ENCODE measurements at places on chromosomes 1 and 21.

- DNase-seq: no peak
Observed at GRCh38 chr1:217089361-217090014, 366.3 kb upstream of the ESRRG start.

DNA sequence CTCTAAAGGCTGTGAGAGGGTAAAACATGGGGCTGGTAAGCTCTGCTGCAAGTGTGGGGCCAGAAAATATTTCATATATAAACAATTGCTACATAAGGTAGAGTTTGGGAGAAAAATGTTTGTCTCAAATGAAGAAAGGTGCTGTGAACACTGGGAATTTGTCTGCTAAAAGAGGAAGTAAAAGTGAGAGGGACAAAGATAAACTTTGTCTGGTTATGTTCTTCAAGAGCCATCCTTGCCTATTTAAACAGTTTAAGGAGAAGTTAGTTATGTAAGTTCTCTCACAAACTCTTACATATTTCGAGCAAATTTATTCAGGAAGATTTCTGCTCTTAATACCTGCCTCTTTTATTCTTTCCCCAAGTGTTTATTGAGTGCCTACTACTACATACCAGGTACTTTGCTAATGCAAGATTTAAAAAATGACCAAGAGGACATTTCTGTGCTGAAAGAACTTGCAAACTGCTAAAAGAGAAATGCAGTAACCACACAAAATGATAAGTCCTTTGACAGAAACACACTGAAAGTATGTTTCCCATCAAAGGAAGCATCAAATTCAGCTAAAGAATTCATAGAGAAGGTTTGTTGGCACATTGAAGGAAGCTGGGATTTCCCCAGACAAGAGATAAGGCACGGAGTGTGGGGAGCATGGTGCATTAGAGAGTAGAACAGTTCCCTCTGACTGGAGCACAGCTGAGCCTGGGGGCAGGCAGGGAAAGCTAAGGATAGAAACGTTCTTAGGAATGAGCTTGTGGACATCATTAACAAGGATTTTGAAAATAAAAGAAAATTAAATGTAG is 549.1 kb downstream of the PTBP2 start:
- DNase-seq: no peak

GRCh38 chr21:29953690-29954089 is 13.9 kb upstream of the GRIK1 start:
- DNase-seq: no peak

DNA sequence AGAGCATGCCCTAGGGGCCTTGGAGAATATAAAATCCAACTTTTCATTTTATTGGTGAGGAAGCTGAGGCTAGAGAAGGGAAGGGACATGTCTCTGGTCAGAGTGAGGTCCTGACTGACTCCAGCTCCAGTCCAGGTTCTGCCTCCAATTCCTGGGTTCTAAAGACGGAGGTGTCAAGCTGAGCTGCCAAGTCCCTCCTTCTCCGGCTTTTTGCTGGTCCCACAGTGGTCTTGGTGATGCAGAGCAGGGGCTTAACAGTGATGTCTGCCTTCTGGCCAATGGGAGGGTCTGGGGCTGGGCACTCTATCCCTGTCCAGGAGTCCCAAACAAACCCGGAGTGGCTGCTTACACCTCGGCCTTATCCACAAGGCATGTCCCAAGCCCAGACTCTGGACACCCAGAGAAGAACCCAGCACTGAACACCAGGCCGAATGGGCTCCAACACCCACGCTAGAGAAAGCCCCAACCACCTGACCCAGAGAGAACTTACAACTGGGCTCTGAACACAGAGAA is 104.8 kb downstream of the EBNA1BP2 start:
- no peak for DNase-seq

- DNase-seq: no peak
Observed at GRCh38 chr1:179264507-179264906, 29.1 kb upstream of the SOAT1 start.

DNA sequence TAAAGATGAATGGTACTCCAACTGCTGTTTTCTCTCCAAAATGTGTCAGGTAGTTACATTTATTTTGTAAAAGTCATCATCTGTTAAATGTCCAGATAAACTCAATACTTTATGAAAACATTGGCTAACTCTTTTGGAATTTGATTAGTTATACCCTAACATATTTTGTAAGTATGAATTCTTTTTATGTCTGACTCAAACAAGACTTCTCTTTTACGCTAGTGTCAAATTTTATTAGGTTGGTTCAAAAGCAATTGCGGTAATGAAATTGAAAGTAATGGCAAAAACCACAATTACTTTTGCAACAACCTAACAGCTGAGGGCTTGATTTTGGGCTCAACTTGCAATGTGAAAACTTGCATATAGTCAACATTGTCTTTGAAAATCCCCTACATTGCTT is 41.0 kb upstream of the USP25 start:
- no peak for DNase-seq

DNA sequence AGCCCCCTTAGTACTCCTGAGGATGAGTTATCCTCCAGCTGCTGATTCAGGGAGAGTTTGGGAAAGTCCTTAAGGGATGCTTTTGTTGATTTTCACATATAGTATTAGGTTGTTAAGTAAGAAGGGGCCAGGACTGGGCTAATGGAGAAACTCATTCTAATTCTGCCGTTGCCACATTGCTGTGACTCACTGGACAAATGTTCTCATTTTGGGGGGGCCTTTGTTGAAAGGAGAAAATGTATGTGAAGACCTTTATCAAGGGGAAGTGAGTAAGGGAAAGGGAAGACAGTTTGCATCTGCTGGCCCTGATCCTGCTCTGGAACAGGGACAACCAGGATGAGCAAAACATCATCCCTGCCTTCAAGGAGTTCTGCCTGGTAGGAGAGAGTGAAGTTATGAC is 123.2 kb upstream of the FGGY start:
- no peak for DNase-seq

DNA sequence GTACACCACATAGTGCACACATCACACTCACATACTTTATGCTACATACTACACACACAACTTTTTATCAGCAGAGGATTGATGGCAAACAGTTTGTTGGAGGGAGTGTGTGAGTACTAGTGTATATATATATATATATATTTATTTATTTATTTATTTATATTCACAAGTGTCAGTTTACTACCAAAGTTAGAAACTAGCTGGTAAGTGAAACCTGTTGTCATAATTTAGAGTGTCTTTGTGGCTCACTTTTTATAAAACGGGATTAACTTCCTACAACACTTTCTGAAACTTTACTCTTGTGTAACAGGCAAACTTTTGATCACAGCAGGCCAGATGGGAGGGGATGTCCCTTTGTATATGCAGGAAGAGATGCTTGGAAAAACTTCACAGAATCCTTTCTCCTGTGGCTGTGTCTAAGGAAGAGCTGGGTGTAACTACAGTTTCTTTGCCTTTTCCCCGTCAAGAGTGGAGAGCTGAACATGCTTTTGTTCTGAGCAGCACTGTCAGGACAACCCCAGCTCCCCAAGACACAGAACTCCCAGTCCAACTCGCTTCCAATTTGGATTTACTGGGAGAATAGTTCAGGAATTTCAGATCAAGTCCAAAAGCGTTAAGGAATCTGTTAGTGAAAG is 1.9 kb upstream of the SAMD13 start:
- DNase-seq: no peak

GRCh38 chr21:44433791-44434567 is 21.3 kb upstream of the LRRC3 start:
- DNase-seq: no peak

GRCh38 chr1:19273106-19273843 is 15.3 kb downstream of the AKR7A3 start:
- no peak for DNase-seq

GRCh38 chr1:217506878-217507277 is 124.0 kb downstream of the GPATCH2 start:
- no peak for DNase-seq

DNA sequence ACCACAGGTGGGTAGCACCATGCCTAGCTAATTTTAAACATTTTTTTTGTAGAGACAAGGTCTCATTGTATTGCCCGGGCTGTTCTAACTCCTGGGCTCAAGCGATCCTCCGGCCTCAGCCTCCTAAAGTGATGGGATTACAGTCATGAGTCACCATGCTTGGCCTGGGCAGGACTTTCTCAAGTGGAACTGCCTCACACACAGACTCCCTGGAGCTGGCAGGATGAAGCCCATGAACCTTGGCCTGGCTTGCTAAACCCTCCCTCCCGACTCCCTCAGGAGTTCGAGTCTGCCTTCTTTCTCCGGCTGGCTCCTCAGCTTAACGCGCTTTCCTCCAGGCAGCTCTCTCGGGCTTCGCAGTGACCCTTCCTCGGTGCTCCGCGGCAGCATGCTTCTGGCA is 7.7 kb upstream of the ECE1 start:
- DNase-seq: no peak

- DNase-seq: no peak
Observed at GRCh38 chr21:40568807-40569206, 278.2 kb downstream of the DSCAM start.

DNA sequence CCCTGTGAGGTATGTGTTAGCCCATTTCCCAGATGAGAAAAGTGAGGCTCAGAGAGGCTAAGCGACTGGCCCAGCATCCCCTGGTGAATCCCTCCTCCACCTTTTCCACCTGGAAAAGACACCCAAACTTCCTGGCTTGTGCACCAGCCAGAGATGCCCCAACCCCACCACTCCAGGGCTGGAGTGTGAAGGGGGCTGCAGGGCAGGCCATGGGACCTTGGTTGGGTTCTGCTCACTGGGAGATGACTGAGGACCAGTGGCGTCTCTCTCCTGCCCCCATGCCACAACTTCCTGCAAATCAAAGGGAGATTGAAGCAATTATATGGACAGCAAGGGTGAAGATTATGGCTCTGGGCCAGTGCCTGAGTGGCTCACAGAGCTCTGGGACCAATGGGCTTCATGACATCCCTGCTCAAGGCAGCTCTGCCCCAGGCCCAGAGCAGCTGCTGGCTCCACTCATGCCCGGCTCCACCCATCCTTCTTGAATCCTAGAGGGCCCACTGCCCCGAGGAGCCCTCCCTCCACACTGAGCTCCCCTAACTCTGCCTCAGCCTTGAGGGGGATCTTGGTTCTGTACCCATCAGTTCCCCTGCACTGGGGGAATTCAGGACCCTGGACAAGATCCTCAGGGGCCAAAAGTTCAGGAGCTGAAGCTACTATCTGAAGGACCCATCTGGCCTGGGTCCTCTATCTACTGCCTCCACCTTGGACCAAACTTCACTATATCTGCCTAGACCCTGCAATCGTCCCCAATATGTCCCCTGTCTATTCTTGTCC is 416.9 kb downstream of the PTPRU start:
- no peak for DNase-seq

- no peak for DNase-seq
Observed at GRCh38 chr1:1089731-1090423, 15.8 kb upstream of the RNF223 start.

DNA sequence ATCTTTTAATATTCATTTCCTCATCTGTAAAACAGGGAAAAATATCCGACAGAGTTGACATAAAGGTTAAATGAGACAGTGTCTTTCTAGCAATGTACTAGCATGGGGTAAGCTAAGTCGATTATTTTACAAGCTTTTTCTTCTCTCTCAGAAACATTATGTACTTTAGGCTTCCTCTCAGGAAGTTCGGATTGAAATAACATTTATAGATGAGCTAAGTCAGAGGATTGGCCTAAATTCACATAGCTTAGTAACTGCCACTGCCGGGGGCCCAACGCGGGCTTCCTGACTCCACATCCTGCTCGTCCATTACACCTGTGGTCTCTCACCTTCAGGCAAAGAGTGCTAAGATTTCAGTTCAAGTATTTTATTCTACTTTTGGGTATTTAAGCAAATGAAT is 462.3 kb upstream of the NFIA start:
- no peak for DNase-seq

- DNase-seq: no peak
Observed at GRCh38 chr1:101295209-101295608, 58.4 kb downstream of the S1PR1 start.

DNA sequence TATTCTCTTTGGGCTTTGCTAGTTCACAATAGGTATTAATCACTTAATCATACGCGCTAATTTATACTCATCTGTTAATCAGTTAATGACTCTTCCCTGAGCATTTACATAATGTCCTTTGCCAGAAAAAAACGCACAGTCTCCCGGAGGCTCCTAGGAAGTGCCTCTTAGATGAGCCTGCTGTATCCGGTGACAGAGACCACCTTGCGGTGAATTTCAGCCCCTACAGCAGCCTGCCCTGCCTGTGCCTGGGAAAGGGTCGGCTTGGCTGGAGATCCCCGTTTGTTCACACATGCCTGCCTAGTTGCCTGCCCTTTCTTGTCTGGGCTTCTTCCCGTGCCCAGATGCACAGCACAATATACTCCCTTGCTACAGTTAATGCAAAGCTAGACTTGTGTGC is 152.9 kb downstream of the ZBTB18 start:
- DNase-seq: no peak

- DNase-seq: no peak
Observed at GRCh38 chr1:220783453-220783852, 3.3 kb upstream of the MTARC1 start.

DNA sequence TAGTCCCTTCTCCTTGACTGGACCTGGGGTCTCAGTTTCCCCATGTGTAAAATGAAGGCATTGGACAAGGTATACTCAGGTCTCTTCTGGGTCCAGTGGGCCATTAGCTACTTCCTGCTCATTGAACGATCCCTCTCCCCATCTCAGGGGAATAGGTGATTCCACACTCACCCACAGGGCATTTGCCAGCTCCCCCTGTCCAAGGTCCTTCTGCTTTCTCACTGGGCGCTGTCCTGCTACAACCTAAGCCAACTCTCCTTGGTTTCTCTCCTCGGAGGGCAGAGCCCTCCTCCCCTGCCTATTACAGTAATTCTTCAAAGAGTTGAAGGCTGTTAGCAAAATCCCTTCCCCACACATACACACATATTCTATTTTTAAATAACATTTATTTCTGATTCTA is 16.6 kb downstream of the DISP3 start:
- no peak for DNase-seq

- DNase-seq: no peak
Observed at GRCh38 chr21:39972471-39972870, 105.2 kb downstream of the PCP4 start.

- DNase-seq: no peak
Observed at GRCh38 chr1:93620841-93621210, 60.8 kb downstream of the BCAR3 start.

GRCh38 chr1:213931836-213932235 is 55.9 kb upstream of the PROX1 start:
- no peak for DNase-seq

GRCh38 chr1:239929317-239929716 is 162.4 kb upstream of the FMN2 start:
- DNase-seq: no peak

GRCh38 chr1:165886983-165887382 is 59.6 kb downstream of the UCK2 start:
- no peak for DNase-seq

- DNase-seq: no peak
Observed at GRCh38 chr21:39037807-39038405, 145.3 kb downstream of the PSMG1 start.
